ENCODE measurements at places on chromosomes 7 and 10.

DNA sequence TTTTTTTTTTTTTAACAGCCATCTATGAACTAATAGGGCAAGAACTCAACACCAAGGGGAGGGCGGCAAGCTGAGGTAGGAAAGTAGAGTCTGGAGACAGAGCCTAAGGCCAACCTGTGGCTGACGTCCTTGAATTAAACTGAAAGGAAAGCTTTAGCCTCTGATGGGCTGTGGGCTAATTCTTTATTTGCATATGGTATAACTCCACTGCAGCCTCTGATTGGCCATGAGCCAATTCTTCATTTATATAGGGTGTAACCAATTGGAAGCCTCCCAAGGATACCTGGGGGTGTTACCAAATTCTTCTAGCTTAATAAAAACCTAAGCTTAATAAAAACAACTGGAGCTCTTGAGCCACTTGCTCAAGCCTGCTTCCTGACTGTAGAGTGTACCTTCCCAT is 10.3 kb downstream of the TYW1 start:
- DNase-seq: peak; percentile 60

GRCh38 chr7:17233603-17234002 is 64.8 kb upstream of the AHR start:
- no peak for DNase-seq

- peak; percentile 24 for DNase-seq
These were observed 858 bp downstream of the CCDC136 start for GRCh38 chr7:128792471-128793180.

DNA sequence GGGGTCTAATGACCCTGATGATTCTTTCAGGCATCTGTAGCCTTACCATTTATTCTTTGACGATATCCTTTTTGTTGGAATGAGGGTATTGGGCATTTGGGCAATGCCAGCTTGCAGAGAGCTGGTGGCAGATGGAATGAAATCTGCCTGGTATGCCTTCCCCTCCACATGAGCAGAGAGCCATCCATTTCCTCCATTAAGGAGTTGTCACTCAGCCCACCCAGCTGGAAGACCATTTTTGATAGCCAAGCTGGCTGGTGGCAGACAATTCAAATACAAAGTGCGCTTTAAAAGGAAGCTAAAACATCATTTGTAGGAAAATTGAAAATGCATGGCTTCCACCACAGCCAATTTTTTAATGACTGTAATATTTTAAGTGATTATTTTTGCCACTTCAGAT is 240.1 kb upstream of the SLC26A5 start:
- no peak for DNase-seq

DNA sequence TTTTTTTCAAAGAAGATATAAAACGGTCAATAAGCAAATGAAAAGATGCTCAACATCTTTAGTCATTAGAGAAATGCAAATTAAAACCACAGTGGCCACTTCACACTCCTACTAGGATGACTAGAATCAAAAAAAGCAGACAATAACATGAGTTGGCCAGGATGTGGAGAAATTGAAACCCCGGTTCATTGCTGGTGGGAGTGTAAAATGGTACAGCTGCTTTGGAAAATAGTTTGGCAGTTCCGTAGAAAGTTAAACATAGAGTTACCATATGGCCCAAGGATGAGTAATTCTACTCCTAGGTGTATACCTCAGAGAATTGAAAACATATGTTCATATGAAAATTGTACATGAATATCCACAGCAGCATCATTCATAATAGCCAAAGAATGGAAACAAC is 573.3 kb downstream of the GALNT17 start:
- DNase-seq: no peak

- DNase-seq: no peak
These were observed 106.0 kb downstream of the GRID1 start for GRCh38 chr10:86260564-86260963.

- no peak for DNase-seq
These were observed 37.7 kb downstream of the LRMDA start for GRCh38 chr10:75469006-75469616.

- no peak for DNase-seq
These were observed 53.4 kb downstream of the NRCAM start for GRCh38 chr7:108402865-108403264.

GRCh38 chr7:72213081-72213480 is 199.1 kb downstream of the CALN1 start:
- no peak for DNase-seq

DNA sequence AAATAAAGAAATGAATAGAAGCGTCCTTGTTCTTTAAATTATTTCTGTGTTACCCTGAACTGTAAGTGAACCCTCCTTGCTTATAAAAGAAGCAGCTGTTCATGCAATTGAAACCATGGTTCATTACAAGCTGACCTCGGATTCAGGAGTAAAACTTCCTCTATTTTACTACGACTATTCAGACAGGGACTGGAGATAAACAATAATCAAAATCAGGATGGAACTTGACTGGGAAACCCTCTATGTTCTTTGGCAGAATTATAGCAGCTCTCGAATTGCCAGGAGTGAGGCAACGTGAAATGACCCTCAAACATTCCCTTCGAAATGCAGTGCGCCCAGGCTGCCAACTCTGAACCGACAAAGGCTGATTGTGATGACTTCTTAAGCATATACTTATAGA is 172.1 kb downstream of the CYP26A1 start:
- no peak for DNase-seq

- DNase-seq: no peak
These were observed 1.9 kb downstream of the COL1A2 start for GRCh38 chr7:94396596-94396995.

DNA sequence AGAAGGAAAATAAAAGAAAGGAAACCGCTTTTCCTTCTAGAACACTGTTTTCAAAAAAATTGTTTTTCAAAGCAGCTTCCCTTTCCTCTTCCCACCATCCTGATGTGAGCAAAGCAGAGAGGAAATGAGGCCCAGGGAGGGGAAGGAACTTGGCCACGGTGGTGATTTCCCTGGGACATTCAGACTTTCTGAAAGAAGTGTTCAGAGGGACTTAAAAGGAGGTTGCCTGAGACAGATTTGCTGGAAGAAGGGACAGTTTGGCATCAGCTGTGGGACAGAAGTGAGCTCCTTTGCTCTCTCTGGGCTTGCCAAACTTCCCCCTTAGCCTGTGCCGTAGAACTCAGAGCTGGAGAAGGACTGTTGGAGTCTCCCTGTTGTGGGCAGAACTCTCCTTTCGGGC is 30.3 kb downstream of the ADCYAP1R1 start:
- DNase-seq: no peak

DNA sequence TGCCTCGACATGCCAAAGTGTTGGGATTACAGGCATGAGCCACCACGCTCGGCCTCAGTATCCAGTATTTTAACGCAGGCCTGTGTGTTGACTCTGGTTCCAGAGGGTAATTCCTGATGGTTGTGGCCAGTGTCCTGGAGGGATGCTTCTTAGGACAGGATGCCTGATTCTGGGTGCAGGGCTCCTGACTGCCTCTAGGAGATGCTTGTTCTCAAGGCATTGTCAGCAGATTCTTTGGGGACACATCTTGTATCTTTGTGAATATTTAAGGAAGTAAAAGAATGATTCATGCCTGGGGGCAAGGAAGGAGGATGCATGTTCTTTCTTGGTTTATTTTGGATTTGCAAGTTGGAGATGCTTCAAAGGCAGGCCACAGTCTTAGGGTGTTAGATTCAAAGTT is 2.2 kb downstream of the ZDHHC4 start:
- DNase-seq: no peak

DNA sequence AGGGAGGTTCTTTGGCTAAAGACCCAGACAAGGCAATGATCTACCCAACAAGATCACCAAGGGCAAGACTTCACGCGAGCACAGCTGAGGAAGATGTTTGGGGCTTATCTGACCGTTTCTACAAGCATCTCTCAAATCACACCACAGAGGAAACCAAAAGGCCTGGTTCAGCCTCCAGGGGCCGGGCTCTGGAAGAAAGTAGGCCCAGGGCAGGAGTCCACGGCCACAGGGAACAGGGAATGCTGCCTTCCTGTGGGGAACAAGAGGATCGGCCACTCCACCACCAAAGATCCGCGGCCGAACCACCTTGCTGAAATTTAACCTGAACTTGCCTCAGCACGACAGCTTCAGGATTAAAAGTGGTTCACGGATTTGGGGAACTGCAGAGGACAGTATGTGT is 332.5 kb downstream of the PTPRN2 start:
- no peak for DNase-seq

- no peak for DNase-seq
These were observed 19.3 kb upstream of the ADAMTS14 start for GRCh38 chr10:70652761-70653657.

DNA sequence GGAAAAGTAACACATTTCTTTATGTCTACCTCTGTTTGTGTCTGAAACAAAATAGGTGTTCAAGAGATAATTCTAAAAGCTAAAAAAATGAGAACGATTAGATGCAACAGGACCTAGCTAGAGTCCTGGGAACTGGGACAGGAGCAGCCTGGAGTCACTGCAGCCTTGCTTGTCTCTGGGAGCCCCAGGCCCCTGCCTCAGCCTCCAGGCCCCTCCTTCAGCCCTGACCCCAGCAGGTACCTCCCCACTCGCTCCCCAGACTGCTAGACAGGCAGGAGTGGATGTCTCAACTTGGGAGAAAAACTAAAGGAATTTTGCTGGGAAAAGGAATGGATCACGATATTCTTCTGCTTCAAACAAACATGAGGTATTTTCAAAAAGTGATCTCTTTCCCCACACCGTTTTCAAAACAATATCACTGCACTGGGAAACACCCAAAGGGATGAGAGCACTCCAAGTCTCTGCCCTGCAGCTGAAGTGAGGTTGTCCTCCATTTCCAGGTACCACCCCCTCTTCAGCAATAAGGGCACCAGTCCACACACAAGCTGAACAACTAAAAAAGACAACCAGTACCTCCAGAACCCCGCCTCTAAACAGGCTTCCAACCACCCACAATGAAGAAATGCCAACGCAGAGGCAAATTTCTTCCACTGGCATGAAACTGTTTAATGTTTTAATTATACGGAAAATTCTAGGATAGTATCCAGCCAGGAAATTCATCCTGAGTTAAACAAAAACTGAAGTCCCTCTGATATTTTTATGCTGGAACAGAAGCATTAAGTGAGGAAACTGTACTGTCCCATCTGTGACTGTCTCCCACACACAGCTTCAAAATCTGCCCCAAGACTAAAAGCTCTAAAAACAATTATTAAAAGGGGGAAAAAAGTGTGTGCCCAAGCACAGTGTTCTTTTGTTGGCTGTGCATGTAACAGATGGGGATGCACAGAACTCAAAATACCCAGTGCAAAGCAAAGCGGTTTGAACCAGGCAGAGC is 47.2 kb downstream of the XPNPEP1 start:
- DNase-seq: no peak

DNA sequence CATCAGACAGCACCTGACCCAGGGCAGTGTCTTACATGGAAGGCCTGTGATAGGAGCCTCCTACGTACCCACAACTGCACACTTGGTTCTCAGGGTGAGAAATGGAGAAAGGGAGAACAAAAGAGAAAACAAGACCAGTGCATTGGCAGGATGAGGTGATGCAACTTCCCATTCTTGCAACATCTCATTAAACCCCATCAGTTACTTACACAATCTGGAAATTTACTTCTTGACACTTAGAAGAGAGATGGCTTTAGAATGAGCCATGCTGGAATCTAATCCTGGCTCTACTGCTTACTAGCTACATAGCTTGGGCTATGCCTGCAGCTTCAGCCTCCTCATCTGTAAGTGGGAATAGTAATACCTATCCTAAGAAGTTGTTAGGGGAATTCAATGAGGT is 391.7 kb downstream of the KCNMA1 start:
- DNase-seq: no peak

GRCh38 chr7:108284349-108285002 is 154.3 kb upstream of the LAMB4 start:
- DNase-seq: no peak

DNA sequence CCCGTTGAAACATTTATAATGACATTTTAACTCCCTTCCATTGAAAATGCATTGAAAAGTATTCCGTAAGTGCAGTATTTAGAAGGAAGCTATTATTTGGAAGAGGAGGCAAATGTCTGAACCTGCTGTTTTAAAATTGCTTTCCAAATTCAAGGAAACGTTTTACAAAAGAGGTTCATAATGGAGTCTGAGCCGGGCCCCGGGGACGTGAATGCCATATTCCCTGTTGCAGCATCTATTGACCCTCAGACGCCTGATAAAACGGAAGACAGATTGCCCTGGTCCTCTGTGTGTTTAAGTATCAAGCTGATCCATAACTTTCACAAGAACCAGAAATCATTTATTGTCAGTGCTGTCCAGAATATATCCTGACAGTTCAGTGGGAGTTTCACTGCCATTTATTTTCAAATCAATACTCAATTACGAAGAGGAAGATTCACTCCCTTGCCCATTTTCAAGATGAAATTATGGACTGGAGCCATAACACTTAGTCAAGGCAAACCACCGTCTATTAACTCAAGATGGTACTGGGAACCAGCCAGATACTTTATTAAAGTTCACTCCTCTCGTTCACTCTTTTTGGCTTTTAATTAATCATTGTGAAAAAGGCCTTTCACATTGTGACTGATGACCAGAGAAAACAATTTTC is 435.7 kb upstream of the PFKP start:
- DNase-seq: no peak

GRCh38 chr10:111430070-111430469 is 353.2 kb downstream of the ADRA2A start:
- no peak for DNase-seq

DNA sequence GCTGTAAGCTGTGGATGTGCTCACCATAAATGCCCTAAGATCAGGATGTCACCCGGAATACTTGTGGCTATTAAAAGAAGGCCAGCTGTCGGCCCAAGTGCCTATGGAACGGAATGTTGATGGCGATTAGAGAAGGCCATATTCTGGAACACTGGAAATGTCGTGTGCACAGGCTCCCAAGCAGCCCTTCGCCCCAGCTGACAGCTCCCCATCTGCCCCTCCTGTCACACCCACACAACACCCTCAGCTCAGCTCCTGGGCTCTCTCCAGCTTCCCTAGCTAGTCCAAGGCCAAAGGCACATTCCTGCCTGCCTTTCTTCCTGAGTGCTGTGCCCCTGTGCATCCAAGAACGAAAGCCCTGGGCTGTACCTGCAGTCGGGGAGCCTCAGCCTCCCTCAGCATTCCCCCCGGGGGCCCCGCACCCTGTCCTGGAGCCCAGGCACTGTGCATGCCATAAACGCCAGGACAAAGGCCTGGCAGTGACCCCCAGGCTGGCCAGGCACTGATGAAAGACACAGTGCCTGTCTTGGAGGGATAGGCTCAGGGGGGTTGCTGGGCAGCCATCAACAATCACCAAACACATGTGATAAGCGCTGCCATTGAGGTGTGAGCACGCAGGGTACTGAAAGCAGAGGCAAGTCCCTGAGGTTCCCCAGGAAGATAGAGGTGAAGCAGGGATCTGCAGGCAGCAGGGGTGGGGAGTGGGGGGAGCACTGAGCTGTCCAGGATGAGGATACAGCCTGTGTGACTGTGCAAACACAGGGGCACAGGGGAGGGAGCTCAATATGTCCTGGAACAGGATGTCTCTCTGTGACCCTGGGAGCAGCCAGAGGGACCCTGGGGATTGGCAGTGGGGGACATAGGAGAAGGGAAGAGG is 3.7 kb upstream of the LDB3 start:
- no peak for DNase-seq

- DNase-seq: no peak
These were observed 48.1 kb downstream of the JAKMIP3 start for GRCh38 chr10:132113766-132114365.
